ENCODE measurements at places on chromosomes 3 and 15.

- no peak for DNase-seq
These were observed 78.9 kb downstream of the FAM174B start for GRCh38 chr15:92576597-92577200.

DNA sequence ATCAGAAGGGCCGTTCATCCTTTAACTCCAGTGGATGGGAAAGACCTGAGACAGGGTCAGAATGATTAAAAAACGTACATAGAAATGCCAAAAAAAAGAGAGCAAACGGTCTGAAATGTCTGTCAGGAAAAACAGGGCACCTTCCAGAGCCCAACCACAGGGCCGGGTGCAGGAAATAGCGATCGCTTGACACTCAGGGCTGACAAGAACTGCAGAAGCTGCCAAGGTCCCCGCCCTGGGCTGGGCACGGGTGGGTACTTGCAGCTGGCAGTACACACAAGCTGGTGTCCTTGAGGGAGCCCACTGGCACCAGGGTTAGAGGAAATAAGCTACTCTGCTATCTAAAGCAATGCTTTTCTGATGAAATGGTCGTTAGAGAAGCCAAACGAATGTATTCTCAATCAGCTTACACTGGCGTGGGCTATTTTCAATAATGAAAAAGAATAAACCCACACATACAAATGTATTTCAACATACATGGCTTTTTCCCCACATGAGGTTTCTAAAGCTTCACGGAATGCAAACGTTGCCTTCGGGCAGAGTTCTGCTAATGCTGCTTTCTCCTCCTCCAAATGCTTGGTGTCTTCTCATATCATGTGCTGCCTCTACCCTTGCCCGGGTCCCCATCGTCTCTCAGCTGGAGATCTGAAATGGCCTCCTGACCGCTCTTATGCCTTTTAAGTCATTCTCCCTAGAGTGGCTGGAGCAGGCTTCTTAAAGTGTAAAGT, 15.6 kb downstream of the FRMD4B start:
- DNase-seq = peak; percentile 29

DNA sequence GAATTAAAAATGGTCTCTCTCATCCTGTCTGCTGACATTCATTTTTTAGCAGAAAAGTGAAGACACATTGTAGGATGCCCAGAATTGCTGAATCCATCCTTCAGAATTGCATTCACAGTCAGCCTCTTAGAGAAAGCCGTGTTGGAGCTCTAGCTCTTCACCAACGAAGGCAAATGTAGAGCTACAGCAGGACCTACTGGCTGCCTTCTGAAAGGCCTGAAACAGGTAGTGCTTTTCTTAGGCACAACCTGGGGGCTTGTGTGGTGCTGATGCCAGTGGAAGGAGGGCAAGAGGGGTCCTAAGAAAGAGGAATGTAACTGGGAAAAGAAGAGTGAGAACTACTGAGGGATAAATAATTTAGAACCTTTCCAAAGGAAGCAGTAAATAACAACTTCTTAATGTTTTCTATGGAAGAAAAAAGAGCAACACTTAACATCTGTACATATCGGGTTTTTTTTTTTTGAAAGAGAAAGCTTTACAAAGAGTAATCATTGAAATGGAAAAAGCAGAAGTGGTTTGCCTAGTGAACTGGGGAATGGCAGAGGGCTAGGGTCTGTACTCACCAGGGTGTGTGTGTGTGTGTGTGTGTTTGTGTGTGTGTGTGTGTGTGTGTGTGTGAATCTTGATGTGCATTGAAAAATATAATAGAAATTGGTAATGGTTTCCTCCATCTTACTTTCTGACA, 297.8 kb downstream of the SATB1 start:
- no peak for DNase-seq

DNA sequence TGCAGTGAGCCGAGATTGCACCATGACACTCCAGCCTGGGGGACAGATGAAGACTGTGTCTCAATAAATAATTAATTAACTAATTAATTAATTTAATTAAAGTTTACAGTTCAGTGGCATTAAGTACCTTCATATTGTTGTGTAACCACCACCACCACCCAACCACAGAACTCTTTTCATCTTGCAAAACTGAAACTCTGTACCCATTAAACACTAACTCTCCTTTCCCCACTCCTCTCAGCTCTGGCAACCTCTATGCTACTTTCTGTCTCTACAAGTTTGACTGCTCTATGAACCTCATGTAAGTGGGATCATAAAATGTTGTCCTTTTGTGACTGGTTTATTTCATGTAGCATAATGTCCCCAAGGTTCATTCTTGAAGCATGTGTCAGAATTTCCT, 259.3 kb upstream of the MDFIC2 start:
- DNase-seq = no peak

DNA sequence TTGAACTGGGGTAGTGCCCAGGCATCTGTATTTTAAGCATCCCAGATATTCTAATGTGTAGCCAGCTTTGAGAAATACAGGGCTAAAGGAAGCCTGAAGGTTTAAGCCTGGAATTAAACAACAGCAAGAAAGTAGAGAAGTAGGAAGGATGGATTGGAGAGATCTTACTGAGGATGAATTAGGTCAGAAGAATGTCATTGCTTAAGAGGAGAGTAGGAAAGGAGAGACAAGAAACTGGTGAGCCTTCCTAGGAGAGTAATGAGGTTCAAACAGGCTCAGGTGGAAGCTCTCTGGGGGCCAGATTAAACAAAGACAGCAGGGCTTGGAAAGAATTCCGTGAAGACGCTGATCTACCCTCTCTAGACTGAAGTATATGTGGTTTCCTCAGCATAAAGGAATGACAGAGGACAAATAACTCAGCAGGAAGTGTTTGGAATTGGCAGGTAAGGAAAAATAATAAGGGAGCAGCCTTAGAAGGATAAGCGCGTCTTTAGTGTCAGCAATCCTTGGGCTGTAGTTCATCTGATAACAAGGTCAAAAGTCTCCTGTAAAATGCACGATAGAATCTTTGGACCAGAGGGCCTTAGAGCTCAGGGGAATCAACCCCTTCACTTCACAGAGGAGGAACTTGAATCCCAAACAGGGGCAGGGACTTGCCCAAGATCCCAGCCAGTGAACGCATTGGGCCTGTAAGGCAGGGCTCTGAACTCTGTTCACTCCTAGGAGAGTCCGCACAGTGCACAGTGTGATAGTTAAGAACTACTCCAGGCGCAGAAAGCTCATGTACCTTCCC, 90.9 kb downstream of the TP63 start:
- DNase-seq = no peak

DNA sequence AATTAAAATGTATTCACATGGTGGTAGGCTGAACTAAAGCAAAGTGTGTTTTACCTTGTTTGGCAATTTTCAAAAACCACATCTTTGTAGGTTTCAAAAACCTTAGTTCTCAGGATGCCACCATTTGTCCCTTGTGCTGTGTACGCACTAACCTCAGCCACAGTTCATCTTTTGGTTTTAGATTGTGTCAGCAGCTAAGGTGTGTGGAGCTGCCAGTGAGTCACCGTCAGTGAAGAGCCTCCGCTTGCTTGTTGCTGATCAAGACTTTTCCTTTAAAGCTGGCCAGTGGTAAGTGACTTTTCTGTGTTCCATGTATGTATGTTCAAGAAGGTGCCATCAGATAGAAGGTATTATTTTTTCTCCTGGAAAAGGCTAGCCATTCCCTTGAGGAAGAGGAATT, 21.1 kb downstream of the OXNAD1 start:
- peak; percentile 82 for DNase-seq

DNA sequence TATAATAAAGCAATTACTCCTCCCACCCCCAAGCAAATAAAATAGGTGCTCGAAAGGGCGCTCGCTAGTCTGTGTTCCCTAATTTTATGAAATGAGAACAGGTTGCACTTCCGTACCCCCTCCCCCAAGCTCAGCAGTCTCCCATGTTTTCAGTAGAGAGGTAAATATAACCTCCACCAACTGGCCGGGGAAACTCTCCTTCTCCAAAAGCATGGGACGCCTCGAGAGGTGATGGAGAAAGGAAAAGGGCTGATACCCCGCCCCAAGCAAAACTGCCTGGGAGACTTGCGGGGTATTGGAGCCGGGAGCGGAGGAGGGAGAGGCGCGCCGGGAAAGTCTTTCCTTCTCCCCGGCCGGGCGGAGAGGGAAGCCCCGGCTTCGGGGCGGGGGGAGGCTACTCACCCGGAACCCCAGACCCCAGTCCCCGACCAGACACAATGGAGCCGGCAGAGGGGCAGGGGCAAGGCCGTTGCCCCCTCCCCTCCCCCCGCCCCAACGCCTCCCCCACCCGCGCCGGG, 605 bp downstream of the DCUN1D1 start:
- no peak for DNase-seq

Data from CD4-positive, alpha-beta T cell treated with Interferon alpha-2 for 1 hour (primary cell).